Activated CD8-positive, alpha-beta memory T cell treated with anti-CD3 and anti-CD28 coated beads for 48 hours (primary cell): ENCODE measurements at places on chromosomes 2 and 18.

GRCh38 chr2:239472235-239472775 is 71.5 kb upstream of the HDAC4 start:
- no peak for DNase-seq

- no peak for DNase-seq
Measured at GRCh38 chr2:19809206-19809605, 92.6 kb downstream of the TTC32 start.

DNA sequence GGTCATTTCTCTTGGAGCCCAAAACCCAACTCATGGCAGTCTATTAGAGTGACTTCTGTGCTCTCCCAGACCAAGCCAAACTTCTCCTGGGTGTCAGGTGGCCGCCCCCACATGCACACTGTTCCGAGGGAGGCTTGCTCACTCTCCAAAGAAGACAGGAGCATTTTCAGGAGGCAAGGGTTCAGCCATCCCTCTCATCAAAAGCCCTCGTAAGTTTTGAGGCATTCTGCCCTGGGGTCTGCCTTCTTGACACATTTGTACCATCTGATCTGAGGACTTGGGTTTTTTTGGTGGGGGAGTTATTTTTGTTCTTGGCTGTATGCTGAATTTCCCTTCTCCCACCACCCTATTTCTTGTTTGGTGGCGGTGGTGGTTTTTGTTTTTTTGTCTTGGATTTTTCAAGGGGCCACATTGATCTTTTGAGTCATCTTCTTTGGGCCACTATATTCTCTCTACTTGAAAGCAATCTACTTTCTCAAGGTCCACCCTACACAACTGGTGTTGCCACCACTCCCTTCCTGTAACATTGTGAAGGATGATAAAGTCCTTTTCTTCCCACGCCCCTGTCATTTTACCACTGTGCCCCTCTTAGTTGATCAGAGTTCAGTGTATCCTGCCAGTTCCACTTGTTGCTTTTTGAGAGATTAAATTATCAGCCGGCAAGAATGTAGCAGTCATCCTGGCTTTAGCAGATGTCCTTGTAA is 255.8 kb downstream of the CYP26B1 start:
- DNase-seq: no peak

GRCh38 chr2:119809339-119810048 is 49.8 kb downstream of the PTPN4 start:
- DNase-seq: no peak

- no peak for DNase-seq
Measured at GRCh38 chr2:165637396-165637795, 156.7 kb downstream of the GALNT3 start.

GRCh38 chr2:58938988-58939387 is 697.9 kb upstream of the FANCL start:
- no peak for DNase-seq

GRCh38 chr2:62704654-62705006 is 883 bp upstream of the EHBP1 start:
- DNase-seq: no peak

DNA sequence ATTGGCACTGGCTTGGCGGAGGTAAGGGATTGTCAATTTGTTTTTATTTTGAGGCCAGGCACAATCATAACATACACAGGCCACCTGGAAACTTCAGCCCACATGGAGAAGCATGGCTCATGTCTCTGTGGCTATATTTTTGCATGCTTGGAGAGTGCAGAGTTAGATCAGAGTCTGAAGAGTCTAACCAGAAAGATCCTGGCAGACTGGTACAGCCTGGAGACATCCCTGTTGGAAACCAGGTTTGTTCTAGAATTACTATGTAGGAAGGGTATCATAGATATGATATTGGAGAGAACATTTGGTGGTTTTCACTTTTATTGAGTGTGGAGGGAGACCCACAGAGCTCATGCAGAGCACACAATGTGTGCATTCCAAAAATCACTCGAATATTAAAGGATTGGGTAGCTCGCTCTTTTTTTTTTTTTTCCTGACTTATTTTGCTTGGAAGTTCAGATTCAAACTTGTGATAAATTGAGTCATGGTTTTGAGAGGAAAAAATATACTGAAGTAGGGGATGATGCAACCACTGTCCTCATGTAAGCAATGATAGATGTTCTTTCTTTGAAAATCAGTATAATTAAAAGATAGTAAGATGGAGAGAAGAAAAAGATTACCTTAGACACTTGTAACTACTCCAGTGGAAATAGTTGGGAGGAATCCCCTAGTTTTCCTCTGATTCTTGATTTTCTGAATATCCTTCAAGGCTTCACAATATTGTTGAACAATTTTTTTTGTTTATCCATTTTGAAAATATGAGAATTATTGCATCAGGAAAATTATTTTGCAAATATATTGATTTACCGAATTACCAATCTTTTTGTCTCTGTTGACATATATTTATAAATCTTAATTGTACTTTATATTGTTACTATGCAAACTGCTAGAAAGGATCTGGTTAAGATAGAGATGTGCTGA is 185.7 kb upstream of the ZEB2 start:
- DNase-seq: no peak

DNA sequence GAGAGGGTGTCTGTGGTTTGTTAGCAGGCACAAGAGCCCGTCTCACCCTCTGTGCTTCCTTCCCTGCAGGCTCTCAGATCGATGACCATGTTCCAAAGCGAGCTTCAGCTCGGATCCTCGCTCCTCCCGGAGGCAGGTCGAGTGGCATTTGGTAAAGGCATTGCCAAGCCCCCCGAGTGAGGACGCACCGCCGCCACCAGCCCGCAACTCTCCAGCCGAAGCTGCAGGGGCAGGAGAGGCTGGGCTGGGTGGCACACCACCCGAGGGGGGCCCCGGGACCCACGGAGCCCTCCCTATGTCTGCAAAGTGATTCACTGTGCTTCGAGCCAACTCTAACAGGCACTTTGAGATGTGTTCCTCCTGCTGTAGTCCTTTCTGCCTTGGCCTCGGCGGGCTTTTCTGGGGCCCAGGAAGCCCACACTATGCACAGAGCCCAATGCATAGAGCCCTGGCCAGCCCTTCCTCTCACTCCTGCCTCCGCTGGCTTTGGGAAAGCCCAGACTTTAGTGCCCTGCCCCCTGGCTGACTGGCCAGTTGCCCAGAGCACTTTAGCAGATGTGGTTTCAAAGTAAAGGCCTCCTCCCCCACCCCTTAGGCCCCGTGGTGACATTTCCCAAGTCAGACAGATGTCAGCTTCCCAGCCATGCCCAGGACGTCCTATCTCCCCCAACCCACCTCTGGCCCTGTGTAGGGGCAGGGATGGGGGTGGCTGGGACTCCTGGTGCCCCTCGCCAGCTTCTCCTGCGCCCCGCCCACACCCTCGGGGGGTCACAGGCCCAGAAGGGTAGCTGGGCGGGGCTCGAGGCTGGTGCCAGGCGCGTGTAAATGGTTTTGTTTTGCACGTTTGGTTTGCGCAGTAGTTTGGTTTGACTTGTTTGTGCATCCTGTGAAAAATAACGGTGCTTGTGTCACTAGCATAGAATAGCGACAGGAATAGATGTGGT is 23.3 kb upstream of the MAPRE3 start:
- no peak for DNase-seq

DNA sequence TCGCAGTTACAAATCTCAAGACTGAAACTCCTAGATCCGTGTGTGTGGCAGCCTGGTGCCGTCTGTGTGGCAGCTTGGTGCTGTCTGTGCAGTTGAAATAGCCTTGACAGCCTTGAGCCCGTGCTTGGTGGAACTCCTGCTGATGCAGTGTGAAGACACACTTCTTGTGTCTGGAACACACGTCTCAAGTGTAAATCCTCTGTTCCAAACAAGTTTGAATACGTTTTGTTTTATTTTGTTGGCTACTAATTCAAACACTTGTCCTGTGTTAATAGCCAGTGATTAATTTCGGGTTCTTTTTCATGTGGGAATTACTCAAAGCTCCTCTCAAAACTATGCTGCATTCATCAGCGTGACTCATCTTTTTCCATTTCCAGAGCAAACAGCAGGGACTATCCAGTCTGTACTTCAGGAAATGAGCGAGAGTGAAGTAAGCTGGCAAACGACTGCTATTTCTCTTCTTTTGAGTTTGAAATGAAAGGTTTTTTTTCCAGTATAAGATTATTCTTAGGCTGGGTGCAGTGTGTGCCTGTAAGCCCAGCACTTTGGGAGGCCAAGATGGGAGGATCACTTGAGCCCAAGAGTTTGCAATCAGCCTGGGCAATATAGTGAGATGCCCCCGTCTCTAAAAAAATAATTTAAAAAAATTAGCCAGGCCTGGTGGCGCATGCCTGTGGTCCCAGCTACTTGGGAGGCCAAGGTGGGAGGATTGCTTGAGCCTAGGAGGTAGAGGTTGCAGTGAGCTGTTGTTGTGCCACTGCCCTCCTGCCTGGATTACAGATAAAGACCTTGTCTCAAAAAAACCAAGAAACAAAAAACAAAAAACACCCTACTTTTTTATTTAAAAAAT is 152.9 kb downstream of the SPP2 start:
- DNase-seq: no peak

DNA sequence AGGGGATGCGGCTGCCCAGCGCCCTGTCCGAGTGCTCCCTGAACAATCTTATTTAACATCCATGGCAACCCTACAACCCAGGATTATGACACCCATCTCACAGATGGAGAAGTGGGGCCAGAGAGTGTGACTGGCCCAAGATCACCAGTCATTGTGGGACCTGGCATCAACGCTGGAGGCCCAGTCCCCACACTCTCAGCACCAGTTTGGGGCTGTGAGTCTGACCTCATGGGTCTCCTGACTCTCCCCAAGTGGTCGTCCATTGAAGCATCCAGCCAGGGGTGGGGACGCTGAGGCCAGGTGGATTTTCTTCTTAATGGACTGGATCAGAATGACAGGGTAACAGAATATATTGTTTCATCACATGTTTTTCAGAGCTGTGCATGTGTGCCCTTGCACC is 24.5 kb downstream of the MAL start:
- no peak for DNase-seq

DNA sequence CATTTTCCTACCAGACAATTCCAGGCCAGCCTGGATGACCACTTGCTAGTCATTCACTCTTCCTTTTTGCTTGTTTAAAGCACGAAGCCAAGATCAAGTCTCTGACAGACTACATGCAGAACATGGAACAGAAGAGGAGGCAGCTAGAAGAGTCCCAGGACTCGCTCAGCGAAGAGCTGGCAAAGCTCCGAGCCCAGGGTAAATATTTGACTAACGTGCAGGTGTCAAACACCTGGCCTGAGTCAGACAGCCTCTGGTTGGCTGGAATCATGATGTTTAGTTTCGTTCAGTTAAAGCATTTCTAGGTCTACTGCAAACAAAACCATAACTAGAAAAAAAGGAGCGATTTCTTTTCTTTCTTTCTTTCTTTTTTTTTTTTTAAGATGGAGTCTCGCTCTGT is 44.2 kb upstream of the LYPD6B start:
- DNase-seq: no peak

GRCh38 chr2:231795525-231796327 is 9.5 kb downstream of the COPS7B start:
- DNase-seq: no peak

- no peak for DNase-seq
Measured at GRCh38 chr2:113976277-113976928, 86.5 kb downstream of the ACTR3 start.

GRCh38 chr2:200624026-200624425 is 38.2 kb downstream of the AOX1 start:
- no peak for DNase-seq

- no peak for DNase-seq
Measured at GRCh38 chr2:37098416-37099118, 14.2 kb downstream of the GPATCH11 start.

GRCh38 chr2:73997813-73998212 is 13.1 kb downstream of the TET3 start:
- DNase-seq: no peak

DNA sequence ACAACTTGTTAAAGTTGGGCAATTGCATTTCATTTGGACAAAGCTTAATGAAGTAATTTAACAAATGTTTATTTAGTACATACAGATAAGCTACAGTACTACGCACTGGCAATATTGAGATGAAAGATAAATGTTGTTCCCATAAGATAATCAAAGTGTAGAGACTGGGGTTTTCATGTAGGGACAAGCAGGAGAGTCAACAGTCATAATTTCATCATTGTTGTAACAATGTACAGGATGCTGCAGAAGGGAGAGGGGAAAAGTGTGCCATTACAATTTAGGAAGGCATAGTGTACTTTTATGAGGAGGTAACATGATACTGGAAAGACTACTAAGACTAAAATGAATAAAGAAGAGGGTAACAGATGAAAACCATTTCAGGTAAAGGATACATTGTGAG is 441.6 kb downstream of the ERBB4 start:
- DNase-seq: no peak

GRCh38 chr2:212665948-212666347 is 127.3 kb upstream of the ERBB4 start:
- no peak for DNase-seq

GRCh38 chr2:217286833-217287232 is 427.0 kb upstream of the TNP1 start:
- DNase-seq: no peak

- DNase-seq: no peak
Measured at GRCh38 chr2:70091816-70092215, 4.5 kb downstream of the PCBP1 start.

GRCh38 chr2:100198461-100199230 is 56.3 kb upstream of the AFF3 start:
- no peak for DNase-seq

GRCh38 chr2:52365946-52366345 is 1334.0 kb upstream of the NRXN1 start:
- no peak for DNase-seq

GRCh38 chr2:9666306-9666705 is 35.5 kb upstream of the YWHAQ start:
- no peak for DNase-seq

DNA sequence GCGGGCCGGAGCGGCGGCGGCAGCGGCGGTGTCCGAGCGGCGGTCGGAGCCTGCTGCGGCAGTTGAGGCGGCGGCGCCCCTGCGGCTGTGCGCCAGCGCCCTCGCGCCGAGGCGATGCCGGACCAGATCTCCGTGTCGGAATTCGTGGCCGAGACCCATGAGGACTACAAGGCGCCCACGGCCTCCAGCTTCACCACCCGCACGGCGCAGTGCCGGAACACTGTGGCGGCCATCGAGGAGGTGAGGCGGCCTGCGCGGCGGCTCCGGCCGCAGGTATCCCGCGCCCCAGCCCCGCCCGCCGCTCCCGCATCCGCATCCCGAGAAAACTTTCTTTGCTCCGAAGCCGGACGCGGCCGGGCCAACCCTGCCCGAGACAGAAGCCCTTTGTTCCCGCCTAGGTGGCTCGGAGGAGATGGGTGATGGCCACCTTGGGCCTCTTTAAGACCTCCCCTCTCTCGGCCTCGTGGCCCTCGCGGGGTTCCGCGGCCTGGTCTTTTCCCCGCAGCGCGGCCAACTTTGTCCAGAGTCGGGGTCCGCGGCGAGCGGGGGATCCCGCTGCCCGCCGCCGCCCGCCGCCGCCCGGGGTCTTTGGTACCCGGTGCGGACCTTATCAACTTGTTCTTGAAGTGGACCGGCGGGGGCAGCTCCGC is 504 bp downstream of the ASAP2 start:
- no peak for DNase-seq

GRCh38 chr2:236859908-236860307 is 225.8 kb upstream of the COPS8 start:
- DNase-seq: no peak

DNA sequence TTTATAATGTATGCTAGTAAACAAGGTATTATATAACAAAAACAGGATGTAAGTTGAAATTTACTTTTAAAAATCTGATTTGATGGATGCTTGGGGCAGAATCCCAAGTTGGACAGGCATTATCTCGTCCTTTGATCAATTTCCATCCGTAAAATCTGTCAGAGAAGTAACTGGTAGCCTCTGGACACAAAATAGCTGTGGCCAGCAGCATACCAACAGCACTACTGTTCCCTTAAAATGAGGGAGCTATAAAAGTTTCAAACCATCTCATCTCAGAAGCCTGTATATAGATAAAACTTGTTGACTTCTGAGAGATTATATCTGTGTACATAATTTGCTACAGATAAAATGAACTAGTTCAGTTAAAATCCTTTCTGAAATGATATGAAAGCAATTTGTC is 14.7 kb upstream of the METAP1D start:
- DNase-seq: no peak
